ENCODE measurements at places on chromosomes 3 and 15.

GRCh38 chr3:114212646-114213045 is 24.7 kb downstream of the ZNF80 start:
- DNase-seq = no peak

DNA sequence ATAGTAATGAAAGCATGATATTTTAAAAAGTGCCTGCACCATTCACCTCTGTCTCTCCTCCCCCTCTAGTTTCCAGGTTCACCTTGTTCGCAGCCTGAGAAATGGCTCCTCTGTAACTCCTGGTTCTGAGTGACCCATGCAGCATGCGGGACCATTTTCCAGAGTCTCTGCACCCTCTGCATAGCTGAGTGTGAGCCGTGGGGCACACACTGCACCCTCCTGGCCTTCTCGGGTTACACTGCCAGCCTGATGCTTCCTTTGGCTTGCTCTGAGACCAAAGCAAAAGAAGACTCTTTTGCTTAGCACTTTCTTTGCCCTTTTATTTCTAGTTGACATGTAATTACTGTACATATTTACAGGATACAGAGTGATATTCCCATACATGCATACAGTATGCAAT is 287.3 kb downstream of the GABRG3 start:
- no peak for DNase-seq

- DNase-seq = no peak
Observed at GRCh38 chr3:112982710-112983109, 7.8 kb upstream of the CD200R1 start.

GRCh38 chr3:86996261-86996955 is 5.5 kb upstream of the VGLL3 start:
- DNase-seq = no peak

GRCh38 chr15:40358471-40359353 is 693 bp downstream of the DISP2 start:
- DNase-seq = no peak

Data from activated CD4-positive, alpha-beta T cell treated with anti-CD3 and anti-CD28 coated beads, Interleukin-2, amount 50 U/mL, for 1 hour (primary cell).